NCI-H345 (cell line): ENCODE measurements at places on chromosomes 3 and 15.

GRCh38 chr15:83123529-83123928 is 16.1 kb downstream of the TM6SF1 start:
- DNase-seq = no peak

- DNase-seq = no peak
Observed at GRCh38 chr3:156339491-156339890, 215.4 kb downstream of the SSR3 start.

DNA sequence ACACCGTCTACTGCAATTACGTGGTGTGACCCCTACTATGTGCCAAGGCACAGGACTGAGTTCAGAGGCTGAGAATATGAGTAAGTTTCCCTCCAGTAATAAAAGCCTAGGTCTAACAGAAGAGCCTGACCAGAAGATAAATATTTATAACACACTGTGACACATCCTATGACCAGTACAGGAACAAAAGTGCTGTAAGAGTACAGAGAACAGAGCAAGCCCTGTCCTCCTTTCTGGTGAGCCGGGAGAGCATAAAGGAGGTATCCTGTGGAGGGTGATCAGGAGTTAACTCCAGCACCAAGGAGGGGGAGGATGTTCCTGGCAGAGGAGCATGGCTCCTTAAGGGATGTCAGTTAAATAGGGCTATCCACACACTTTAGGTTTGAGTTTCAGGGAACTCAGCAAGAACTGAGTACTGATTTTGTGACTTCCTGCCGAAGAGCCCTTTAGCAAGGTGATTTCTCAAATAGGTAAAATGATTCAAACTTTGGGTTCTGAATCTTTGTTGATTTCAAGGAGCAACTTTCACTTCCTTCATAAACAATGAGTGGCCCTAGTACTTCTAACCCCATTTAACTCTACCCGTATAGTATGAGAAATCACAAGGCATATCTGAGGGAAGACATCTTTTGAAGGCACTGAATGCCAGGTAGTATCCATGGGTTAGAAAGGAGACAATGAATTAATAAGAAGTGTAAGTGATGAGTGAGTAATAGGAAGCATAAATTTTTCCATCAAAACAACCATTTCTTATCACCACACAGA is 198.0 kb downstream of the THRB start:
- no peak for DNase-seq

DNA sequence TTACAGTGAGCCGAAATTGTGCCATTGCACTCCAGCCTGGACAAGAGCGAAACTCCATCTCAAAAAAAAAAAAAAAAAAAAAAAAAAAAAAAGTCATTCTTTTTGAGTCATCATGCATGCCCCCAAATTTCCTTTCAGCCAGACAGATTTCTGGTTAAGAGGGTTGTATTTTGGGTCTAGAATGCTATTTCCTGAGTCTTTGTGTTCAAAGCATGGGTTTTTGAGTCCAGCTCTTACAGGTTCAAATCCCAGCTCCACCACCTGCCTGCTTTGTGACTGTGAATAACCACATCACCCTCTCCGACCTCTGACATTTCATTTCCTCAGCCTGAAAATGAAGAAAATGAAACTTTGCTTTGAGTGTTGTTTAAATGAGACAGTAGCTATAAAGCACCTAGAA is 9.3 kb upstream of the C15orf61 start:
- no peak for DNase-seq

GRCh38 chr3:30353711-30354467 is 252.5 kb upstream of the TGFBR2 start:
- no peak for DNase-seq

- no peak for DNase-seq
Observed at GRCh38 chr15:88681610-88682221, 42.9 kb downstream of the ISG20 start.

DNA sequence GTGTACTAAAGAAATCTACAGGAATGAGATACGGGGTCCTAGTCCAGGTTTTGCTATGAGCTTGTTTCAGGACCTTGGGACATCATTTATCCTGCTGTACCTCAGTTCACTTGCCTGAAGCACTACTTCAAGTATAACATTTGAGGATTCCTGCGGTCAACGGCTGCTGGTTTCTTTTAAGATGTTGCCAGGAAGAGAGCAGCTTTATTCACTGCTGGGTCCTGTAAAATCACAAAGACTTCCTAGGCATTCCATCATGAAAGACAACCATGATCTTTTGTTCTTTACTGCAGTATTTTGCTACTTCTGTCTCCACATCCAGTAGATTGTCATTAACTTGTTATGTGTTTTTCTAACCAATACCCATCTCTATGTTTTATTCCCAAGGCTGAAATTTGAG is 61.0 kb upstream of the PYDC2 start:
- DNase-seq = no peak

DNA sequence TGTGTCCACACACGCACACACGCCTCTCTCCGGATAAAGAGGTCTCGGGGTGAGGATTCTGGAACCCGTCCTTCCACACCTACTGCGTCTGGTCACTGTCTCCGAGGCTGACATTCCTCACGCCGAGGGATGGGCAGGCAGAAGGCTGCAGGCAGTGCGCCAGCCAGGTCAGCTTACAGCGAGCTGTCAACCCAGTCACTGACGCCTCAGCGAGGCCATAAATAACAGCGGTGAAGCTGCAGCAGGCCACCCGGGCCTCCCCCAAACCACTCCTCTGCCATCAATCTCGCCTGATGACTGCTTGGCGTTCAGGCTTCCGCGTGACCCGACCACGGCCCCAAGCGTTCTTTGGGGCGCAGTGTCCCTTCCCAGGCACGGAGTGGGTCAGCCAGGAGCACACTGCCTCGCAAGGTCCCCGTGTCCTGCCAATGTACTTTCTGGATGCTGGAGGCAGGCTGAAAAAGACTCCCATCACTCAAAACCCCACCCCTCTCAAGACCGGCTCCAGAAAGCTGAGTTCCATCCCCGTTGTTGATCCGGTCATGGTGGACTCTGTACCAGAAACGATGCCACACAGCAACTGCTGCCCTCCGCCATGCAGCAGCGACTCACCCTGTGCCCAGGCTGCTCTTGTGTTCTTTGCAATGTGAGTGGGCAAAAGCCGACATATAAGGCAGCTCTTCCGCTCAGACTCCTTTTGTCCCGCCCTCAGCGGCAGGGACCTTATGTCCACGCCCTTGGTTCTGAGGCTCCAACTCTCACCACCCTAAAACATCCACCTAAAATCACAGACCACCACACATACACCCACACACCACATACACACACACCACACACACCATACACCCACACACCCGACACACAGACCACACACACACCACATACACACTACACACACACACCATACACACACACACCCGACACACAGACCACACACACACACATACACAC is 27.1 kb downstream of the CPN2 start:
- DNase-seq = no peak

DNA sequence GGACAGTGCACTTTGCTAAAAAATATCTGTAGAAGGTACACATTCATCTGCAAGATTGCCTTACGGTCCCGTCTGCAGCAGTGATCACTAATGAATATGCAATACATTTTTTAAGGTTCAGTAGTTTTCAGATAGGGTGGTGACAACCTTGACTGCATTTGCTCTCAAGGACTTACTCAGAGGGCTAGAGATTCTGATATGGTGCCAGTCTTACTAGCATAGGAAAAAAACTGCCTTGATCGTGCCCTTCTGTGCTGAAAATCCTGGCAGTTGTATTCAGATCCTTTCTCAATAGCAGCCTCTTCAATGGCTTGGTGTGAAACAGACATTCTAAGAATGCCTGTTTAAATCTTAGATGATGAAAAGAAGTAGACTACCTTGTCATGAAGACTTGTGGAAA is 411.9 kb upstream of the CCDC54 start:
- DNase-seq = no peak

DNA sequence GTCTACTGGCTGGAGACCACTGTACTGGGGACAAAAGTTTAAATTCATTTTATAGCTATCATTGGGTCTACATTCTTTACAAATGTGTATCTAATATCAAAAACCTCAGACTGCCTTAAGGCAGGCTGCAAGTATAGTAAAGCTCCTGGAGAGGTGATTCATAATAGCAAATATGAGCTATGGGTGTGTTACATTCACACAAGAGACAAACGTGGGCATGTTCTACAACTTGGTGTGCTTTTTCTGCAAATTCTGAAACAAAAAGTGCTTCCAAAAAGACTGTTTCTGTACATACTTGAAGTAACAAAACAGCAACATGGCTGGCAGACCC is 1101.4 kb downstream of the ROBO1 start:
- no peak for DNase-seq

- DNase-seq = peak; percentile 19
Observed at GRCh38 chr3:62636235-62636826, 238.9 kb downstream of the CADPS start.

- no peak for DNase-seq
Observed at GRCh38 chr3:147937341-147937740, 528.2 kb downstream of the ZIC1 start.

GRCh38 chr15:86609275-86609674 is 529.6 kb downstream of the AGBL1 start:
- DNase-seq = no peak

GRCh38 chr15:42695527-42696071 is 41.3 kb downstream of the CDAN1 start:
- DNase-seq = no peak

DNA sequence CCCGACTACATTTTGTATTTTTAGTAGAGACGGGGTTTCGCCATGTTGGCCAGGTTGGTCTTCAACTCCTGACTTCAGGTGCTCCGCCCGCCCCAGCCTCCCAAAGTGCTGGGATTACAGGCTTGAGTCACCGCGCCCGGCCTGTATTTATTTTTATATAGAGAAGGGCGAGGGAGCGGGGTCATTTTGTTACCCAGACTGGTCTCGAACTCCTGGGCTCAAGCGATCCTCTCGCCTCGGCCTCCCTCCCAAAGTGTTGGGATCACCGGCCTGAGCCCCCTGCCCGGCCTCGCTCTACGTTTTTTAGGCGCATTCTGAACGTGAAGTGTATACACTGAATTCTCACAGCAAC is 514 bp upstream of the PPP4R2 start:
- no peak for DNase-seq

- no peak for DNase-seq
Observed at GRCh38 chr3:132145833-132146232, 111.0 kb upstream of the CPNE4 start.

GRCh38 chr3:78703944-78704343 is 1063.9 kb downstream of the ROBO1 start:
- DNase-seq = no peak

- DNase-seq = no peak
Observed at GRCh38 chr15:59879506-59880265, 124.4 kb upstream of the FOXB1 start.

- DNase-seq = no peak
Observed at GRCh38 chr15:93265111-93265556, 176.1 kb upstream of the RGMA start.

DNA sequence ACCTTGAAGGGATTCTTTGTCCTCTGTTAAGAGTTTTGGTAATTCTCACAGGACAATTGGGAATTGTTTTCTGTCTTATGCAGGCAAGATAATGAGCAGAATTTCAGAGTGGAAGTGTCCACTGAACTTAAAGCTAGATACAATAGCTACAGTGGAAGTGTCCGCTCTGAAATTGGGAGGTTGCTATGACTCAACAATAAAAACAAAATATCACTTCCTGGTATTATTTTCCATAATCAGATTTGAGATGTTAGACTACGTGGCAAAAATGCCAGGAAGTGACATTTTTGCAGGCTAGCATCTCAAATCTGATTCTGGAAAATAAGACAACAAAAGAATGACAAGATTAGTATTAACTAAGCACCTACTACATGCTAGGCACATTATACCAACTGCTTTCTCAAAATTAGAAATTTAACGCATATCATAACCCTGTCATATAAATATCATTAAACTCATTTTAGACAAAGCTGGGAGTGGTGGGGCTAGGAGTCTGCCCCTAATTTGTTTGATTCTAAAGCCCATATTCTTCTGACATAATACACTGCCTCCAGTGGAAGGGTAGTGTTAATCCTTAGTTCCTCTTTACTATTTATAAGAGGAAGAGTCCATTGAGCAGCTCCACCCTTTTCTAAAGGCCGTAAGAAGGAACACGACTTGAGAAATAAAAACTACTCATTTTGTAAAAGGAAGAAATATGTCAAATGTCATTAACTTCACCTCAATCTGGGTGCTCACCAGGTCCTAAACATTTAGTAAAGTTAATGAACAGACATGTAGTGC is 266.9 kb upstream of the STT3B start:
- no peak for DNase-seq
